ENCODE measurements at places on chromosomes 2 and 18.

DNA sequence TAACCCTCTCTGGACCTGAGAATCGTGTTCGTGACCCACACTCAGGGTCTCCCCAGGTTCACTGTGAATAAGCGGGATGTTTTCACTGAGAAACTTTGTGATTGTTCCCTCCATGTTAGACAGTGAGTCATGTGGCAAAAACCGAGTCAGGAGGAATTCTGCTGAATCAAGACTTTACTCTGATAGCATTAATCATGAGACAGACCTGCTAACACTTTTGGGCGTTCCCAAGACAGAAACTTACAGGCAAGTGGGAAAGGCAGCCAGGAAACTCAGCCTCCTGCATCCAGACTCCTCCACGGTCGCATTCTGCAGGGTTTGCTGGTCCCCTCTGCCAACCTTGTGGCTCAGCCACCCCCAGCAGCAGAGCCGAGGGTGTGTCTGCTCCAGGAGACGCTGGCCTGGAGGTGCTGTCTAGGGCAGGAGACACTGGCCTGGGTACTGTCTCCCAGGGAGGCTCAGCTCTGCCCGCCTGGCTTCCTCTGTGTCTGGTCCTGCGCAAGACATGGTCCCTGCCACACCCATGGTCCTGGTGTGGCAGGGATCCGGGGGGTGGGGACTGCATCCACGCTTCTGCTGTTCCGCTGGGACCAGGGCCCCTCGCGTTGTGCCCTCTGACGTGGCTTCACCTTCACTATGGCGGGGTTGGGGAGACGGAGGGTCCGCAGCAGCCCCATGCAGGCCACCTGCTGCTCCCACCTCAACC is 177.4 kb downstream of the TWIST2 start:
- no peak for DNase-seq

- DNase-seq, result no peak
Measured at GRCh38 chr2:172050479-172051125, 34.7 kb upstream of the DLX1 start.

DNA sequence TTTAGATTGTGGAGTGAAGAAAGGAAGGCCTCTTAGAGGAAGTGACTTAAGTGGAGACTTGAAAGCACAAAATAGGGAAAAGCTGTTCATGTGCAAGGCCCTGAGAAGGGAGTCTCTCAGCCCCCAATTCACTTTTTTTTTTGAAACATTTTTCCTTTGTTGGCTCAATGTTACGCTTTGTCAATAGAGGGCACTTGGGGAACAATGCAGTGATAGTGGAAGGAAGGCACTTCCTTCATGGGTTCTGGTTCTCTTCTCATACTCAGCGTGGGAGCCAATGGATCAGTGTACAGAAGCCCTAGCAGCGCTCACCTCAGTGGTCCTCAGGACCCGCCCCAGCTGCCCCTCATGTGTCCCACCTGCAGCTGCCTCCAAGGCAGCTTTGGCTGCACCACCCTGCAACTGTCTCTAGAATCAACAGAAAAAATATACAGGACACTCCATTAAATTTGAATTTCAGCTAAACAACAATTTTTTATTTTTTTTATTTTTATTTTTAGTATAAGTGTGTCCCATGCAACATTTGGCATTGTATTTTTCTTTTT is 8.6 kb upstream of the C2orf42 start:
- DNase-seq, result no peak

GRCh38 chr2:139160836-139161235 is 380.6 kb upstream of the NXPH2 start:
- no peak for DNase-seq

GRCh38 chr2:85662899-85663593 is 5.0 kb downstream of the SFTPB start:
- DNase-seq, result no peak

- no peak for DNase-seq
Measured at GRCh38 chr18:58915006-58915799, 50.5 kb downstream of the ZNF532 start.

- DNase-seq, result no peak
Measured at GRCh38 chr2:202883987-202884675, 12.6 kb upstream of the ICA1L start.

DNA sequence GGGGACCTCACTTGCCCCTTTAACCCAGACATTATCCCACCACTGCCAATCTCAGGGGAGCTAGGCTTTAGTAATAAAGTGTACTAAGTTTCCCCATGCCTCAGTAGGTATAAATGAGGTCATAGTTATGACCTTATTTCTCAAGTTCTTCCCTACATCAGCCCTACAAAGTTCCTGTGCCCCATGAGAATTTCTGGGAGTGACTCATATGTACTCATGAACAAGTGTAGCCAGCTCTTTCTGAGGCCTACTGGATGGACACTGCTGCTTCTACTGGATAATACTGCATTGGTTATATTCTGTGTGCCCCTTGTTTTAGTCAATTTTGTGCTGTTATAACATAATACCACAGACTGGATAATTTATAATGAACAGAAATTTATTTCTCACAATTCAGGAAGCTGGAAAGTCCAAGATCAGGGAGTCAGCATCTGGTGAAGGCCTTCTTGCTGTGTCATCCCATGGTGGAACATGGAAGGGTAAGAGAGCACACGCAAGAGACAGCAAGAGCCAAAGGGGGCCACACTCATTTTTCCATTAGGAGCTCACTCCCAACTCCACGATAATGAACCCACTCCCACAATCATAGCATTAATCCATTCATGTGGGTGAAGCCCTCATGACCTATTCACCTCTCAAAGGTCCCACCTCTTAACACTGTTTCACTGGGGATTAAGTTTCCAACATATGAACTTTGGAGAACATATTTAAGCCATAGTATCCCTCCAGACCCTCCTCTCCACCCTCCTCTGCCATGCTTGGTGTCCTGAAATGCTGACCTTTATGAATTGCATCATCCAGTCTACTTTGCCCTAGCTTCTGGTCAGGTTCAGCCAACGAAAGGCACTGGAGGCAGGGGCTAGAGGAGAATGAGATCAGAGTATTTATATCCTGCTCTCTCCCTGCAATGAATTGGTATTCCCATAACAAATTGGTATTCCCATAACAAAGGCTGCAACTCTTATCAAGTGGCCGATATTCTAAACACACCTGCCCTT is 25.4 kb upstream of the ST3GAL5 start:
- no peak for DNase-seq

DNA sequence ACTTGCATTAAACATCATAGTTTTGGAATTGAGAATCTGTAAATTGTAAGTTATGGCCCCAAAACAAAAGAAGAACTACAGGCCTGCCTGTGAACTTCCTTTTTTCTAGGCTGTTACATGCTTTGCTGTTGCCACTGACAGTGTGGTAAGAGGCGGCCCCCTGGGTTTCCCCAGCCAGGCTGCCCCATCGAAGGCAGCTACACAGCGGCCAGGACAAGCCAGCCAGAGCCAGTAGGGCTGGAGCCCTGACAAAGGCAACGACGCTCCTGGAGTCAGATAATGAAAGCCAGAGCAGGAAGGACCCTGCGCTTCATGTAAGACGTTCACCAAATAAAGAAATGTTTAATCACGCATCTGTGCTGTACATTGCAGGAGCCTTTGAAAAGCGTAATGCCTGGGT is 55.0 kb downstream of the ANKRD44 start:
- peak; percentile 32 for DNase-seq

GRCh38 chr18:44731530-44732237 is 51.0 kb downstream of the SETBP1 start:
- DNase-seq, result no peak

DNA sequence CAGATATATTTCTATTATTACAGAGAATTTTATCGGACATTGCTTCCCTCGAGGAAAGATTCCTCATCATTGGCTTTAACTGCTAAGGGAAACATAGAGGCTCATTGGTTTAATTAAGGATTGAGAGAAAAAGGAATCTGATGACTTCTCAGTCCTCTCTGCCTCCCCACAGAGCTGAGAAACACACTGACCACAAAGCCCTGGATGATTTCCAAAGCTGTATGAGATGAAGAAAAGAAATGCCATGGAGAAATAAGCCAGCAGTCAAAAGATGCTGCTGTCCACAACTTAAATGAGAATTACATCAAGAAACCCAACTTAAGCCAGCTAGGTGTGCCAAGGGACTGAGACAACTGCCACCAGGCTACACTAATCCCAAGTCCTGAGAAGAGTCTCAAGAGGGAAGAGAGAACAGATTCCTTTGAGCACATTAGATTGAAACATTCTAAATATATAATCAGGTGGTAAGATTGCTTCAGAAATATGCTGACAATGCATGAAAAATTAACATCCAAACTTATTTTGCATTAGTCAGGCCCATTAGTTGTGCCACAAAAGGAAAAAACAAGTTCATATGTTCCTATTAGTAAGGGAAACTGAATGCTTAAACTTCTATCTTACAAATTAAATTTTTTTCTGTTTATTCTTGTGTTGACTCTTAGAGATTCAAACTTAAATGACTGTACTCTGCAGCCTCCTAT is 308.1 kb upstream of the CYRIA start:
- no peak for DNase-seq

- DNase-seq, result no peak
Measured at GRCh38 chr2:241659150-241659739, 21.8 kb downstream of the ATG4B start.

GRCh38 chr2:190207930-190208329 is 111.7 kb downstream of the HIBCH start:
- no peak for DNase-seq

DNA sequence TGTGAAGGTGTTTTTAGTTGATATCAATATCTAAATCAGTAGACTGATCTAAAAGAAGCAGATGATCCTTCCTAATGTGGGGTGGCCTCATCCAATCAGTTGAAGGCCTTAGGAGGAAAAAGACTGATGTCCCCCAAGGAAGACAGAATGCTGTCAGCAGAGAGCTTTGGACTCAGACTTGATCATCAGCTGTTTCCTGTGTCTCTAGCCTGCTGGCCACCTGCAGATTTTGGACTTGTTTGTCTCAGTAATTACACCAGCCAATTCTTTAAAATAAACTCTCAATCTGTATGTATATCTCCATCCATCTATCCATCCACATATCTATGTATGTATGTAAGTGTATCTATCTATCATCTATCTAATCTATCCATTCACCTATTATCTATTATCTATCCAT is 301.3 kb downstream of the LPIN1 start:
- no peak for DNase-seq

DNA sequence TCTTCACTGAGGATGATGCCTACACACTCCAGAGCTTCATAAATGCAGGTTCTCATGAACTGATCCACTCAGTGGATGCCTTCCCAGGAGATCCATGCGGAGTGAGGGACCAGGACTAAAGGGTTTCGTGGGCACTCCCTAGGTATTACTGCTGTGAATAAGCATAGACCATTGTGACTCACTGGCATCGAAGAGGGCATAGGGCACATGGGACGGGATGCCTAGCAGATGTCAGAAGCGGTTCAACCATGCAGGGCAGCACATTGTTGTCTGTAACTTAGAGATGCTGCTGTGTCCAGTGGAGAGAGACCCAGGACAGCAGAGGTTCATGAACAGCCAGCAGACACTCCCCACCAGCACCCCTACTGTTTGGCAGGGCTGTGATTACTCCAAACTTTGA is 17.2 kb downstream of the GKN2 start:
- DNase-seq, result no peak

- DNase-seq, result no peak
Measured at GRCh38 chr18:49812286-49813068, 856 bp downstream of the ACAA2 start.

GRCh38 chr2:29235411-29235810 is 120.2 kb downstream of the CLIP4 start:
- no peak for DNase-seq

GRCh38 chr2:198168651-198169050 is 364.3 kb downstream of the PLCL1 start:
- no peak for DNase-seq

GRCh38 chr2:106269591-106270291 is 75.6 kb upstream of the UXS1 start:
- no peak for DNase-seq

DNA sequence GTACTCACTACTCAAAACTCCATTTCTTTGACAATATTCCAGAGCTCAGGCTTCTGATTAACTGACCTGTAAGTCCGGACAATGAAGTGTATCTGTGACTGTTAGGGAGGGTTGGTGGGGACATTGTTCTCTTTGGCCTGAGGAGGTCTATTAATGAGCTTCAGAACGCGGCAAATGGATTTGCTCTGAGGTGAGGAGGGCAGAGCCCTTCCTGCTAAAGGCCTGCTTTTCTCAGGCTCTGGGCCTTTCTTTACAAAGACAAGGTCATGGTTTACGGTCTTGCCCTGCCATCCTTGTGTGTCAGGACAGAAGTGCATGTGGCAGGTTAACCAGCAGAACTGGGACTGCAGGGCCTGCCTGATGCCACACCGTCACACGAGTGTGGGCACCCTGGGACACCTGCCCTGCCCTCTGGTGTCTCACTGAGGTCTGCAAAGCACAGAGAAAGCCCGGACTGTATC is 7.2 kb downstream of the ALKAL2 start:
- DNase-seq, result no peak

DNA sequence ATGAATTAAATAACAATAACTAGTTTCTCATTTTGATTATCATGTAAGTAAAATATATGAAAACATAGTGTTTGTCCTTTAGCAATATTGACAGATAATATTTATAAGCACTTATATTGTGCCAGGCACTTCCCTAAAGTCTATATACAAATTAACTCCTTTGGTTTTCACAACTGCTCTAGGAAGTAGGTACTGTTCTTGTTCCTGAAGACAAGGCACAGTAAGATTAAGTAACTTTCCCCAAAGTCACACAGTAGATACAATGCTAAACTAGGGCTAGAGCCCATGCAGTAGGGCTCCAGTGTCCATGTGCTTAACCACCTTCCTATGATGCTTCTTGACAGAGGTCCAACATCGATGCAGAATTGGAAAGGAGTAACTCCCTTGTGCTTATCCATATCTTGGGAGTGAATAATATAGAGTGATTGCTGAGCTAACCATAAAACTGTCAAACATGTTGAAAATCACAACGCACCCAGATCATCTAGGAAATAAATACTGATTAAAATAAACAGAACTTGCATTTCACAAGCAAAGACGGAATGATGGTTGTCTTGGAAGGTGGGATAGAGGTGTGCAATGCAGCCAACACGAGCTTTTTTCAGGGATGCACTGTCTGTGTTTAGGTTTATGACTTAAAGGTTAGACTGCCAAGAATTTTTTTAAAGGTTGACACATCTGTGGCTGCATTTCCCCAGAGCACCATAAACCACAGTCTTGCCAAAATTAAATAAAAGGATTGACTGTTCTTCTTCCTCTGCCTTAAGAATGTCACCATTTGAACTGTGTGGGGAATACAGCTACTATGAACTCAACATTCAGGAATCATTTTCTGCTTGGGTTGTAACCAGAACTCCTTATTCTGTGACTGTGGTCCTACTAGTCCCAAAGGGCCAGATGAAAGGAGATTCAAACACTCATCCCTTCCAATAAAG is 80.8 kb downstream of the ANKRD44 start:
- DNase-seq, result no peak

GRCh38 chr2:119177838-119178190 is 19.3 kb upstream of the C1QL2 start:
- no peak for DNase-seq

GRCh38 chr2:10634495-10634894 is 55.3 kb downstream of the NOL10 start:
- DNase-seq, result no peak

All from anterior cingulate cortex (tissue), 58 donors.